Activated T-cell treated with anti-CD3 and anti-CD28 coated beads, Interleukin-2, amount 50 U/mL, for 4 hours (primary cell): ENCODE measurements at places on chromosomes 4 and X.

GRCh38 chr4:168908093-168908492, 102.0 kb downstream of the CBR4 start:
- DNase-seq = no peak

DNA sequence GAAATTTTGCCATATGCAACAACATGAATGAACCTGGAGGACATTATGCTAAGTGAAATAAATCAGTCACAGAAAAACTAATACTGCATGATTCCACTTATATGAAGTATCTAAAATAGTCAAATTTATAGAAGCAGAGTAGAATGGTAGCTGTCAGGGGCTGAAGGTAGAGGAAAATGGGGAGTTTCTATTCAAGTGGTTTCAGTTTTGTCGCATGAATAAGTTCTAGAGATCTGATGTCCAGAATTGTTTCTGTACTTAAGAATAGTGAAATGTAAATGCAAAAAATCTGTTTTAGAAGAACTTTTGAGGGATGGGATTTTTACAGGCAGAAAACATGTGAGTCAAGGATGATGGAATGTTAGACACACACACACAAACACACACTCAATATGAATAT, 34.1 kb downstream of the SLITRK4 start:
- no peak for DNase-seq

DNA sequence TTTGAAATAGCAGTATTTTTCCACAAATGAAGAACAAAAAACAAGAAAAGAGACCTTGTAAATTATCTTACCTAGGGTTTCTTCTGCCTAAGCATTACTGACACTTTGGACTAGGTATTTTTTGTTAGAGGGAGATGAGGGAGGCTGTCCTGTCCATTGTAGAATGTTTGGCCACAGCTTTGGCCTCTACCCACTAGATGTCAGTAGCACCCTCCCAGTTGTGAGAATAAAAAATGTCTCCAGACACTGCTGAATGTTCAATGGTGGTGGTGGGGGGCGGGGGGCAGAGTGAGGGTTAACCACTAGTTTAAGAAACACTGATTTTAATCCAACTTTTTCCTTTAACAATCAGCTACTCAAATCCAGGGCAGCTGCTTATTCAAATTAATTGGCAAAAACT, 25.8 kb downstream of the OTUD4 start:
- DNase-seq = no peak

DNA sequence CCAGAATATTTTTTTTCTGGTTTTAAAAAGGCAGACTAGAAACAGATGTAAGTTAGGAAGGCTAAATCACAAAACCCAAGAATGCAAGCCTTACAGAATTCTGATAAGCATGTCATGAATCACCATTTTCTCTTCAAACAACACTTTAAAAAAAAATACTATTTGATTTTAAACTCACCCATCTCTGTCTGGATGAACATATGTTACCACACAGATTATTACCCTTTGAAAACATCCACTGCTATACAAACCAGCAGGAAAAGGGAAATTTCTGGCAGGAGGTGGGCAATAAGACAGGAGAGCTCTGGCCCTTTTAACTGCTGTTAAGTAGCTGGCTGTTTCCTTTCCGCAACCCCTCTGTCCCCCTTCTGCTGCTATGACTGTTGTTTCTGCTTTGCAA, 317.7 kb upstream of the NOCT start:
- DNase-seq = no peak

GRCh38 chrX:36199928-36200327, 280.4 kb downstream of the CFAP47 start:
- no peak for DNase-seq

DNA sequence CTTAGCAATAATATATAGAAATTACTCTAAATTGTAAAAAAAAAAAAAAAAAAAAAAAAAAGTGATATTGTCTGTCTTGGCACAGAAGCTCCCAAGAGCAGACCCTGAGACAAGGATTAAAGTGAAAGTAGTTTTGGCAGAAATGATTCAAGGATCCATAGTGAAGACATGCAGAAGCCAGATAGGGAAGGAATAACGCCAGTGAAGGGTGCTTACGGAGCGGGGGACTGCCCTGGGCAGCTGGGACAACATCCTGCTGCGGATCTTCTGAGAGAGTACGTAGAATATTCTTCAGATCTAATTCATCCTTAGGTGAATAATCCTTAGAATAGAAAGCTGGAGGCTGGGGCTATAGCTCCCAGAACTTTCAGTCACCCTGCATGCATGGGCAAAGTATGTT, 39.8 kb downstream of the ARHGAP24 start:
- no peak for DNase-seq

- DNase-seq = peak; percentile 55
Observed at GRCh38 chr4:182938205-182938645, 21.0 kb upstream of the DCTD start.

- no peak for DNase-seq
Observed at GRCh38 chr4:161799710-161800109, 364.1 kb downstream of the FSTL5 start.

DNA sequence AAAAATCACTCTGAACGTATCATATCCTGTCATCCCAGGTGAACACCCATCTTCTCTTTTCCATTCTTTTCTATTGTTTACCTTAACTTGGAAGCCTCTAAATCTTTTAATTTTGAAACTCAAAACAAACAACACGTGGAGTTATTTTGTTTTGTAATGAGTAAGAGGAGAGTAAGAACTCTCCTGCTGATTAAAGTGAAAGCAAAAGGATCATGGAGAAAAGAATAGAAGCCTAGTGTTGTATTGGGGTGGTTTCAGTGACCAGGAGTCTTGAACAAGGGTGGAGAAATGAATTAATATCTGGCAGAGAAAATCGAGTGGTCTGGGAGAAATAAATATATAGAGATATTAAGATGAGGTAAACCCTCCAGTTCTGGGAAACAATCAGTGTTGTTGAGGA, 237.4 kb upstream of the UGT8 start:
- DNase-seq = no peak

DNA sequence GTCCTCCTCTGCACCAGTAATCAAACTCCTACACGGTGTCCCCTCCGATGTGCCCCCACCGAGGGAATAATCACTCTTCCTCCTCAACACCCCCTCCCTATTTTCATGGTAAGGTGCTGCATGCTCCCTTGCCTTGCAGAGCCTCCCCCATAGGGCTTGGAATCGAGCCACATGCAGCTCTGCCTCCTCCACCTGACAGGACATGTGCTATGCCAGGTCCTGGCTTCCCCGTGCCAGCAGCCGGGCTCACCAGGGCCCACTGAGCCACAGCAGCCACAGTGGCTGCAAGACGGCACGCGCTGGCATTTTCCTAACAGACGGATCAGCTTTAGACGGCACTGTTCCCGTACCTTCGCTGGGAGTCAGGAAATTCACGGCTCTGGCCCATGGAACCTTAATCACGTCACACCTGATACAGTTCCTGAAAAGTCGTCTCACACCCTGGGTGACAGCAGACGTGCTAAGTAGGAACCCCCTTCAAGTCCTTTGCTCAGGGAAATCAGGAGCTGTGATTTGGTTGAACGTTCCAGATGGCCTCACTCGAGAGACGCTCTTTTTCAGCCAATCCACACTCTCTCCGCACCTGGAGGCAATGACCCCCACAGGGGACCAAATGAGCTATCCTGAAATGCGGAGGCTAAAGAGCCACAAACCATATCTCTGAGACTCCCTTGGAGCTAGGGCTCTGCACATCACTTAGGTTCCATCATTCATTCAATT, 63.2 kb downstream of the JAKMIP1 start:
- DNase-seq = no peak

DNA sequence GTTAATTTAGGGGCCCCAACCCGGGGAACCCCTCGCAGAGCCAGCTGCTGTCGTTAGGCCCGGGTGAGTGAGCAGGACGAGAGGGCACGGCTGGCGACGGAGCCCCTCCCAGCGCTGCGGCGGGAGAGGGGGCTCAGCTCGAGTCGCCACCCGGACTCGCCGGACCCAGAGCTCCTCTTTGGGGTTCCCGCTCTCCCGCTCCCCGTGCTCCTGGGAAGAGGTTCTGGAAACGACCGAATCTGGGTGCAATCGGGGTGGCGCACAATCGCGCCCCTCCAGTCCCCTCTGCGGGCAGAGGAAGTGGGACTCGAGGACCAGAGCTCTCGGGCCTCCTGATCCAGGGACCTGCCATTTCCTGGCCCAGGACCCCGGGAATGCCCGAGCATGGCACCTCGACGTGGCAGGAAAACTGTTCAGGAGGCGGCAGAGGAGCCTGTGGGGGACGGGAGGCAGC, 37.3 kb upstream of the ARAF start:
- DNase-seq = no peak

DNA sequence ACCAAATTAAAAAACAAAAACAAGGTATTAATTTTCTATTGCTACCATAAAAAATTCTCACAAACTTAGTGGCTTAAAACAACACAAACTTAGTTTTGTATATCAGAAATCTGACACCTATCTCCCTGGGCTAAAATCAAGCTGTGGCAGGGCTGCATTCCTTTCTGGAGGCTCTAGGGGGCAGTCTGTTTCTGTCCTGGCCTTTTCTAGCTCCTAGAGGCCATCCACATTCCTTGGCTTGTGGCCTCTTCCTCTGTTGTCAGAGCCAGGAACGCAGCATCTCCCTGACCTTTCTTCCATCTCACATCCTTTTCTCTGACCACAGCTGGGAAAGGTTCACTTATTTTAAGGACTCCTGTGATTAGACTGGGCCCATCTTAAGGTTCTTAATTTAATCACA, 38.9 kb upstream of the TLR2 start:
- DNase-seq = no peak

- no peak for DNase-seq
Observed at GRCh38 chrX:101025126-101025525, 26.8 kb downstream of the TRMT2B start.

- no peak for DNase-seq
Observed at GRCh38 chrX:133053861-133054598, 42.9 kb downstream of the USP26 start.

DNA sequence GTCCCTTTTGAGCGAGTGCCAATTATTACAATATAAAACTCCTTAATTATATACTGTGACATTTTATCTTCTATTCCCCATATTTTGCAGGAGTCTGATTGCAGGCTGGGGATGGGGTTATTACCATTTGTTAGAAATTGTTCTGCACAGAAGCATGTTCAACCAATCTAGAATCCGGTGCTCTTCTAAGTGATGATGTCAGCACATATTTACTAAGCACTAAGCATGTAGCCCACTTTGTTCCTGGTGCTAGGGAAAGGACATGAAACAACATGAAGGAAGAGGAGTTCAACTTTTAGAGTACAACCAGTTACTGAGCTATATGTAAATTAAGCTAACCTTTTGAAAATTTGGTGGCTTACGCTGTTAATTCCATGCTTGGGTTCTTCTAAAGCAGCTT, 52.8 kb upstream of the IL1RAPL2 start:
- no peak for DNase-seq

DNA sequence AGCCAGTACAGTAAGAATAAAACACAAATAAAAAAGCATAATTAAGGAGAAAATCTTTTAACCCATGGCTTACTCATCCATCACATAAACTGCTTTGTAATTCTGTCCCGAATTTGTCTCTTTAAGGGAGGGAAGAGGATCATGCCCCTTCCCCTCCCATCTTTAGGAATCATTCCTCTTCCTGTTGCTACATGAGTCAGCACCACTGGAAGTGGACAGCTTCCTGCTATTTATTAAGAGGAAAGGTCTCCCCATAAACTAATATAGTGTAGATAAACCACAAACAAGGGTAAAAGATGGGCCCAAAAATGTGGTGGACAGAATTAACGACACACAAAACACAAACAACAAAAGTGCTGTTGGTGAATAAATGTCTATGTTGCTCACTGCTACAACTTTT, 75.8 kb downstream of the PPP3CA start:
- DNase-seq = no peak

DNA sequence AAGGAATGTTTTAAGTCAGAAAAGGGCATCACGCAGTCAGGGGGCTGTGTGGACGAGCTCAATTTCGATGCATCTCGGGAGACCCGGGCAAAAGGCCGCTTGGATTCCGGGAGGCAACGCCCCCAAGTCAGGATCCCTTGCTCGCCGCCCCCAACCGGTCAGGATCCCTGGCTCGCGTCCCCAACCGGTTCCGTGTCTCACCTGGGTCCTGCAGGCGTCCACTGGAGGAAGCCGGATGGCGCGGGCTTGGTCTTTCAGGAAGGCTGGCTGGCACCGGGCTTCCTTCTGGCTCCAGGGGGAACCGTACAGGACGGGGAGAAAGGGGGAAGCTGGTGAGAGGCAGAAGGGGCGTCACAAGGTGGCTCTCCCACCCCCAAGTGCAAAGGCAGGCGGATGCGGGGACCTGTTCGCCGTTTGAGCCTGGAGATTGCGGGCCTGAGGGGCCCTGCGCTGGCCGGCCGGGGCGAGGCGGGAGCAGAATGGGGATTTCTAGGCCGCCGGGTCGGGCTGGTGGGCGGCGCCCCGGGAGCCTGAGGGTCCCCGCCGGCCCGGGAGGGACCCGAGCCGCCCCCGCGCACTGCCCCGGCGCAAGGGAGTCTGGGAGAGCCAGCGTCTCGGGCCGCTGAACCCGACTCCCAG, 84.7 kb downstream of the HPRT1 start:
- no peak for DNase-seq

DNA sequence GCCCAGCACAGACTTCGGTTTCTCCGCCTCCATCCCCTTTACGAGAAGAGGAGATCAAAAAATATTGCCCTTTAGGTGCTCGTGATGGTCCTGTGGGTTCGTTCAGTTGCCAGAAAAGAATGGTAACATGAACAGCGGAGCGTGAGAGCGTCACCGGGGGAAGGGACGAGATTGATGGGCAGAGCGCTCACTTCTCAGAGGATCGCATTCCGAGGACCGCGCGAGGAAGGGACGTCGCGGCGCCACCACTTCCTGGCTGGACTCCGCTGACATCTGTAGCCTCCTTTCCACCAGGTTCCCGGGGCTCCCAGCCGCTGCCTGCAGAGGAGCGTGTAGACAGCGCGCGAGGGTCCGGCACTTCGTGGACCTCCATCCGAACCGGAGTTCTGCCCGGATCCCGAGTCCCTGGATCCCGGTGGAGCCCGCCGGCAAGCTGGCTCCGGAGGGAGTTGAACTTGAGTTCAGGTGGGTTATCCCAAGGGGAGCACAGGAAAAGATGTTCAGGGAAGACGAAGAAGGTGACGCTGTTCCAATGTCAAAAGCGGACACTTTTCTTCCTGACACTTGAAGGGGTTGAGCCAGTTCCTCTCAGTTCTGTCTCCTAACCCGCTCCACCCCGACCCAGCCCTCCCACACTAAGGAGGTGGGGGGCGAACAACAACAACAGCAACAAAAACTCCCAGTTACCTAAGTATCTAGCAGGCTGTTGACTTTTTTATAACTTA, 484 bp downstream of the GALNTL6 start:
- no peak for DNase-seq

DNA sequence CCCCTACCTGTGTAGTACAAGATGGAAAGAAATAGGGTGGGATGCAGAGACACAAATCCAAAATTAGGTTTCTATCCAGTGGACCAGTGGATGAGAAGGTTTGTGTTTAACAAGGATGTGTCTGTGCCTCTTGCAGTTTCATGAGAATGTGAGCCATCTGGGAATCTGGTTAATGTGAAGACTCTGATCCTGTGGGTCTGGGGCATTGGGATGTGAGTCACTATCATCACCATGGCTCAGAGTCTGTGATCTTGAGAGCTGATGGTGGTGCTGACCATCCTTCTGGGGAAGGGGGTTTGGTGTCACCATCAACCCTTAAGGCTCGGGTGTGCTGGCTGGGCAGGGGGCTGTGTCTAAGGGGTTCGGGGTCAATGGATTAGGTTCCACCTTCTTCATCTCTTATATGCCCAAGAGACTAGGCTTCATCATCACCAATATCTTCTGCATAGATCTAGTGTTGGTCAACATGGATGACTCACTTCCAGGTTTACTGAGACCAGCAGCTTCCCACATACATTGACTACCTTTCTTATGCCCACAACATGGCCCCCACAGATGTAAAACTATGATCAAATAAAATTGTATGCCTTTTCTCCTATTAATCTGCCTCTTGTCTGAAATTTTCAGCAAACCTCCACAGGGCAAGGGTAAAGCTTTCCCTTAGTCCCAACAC, 65.7 kb upstream of the MID1 start:
- DNase-seq = no peak

- no peak for DNase-seq
Observed at GRCh38 chr4:61540944-61541343, 340.8 kb downstream of the ADGRL3 start.
